Lung (tissue), 17 donors: ENCODE measurements at places on chromosomes 11 and 22.

DNA sequence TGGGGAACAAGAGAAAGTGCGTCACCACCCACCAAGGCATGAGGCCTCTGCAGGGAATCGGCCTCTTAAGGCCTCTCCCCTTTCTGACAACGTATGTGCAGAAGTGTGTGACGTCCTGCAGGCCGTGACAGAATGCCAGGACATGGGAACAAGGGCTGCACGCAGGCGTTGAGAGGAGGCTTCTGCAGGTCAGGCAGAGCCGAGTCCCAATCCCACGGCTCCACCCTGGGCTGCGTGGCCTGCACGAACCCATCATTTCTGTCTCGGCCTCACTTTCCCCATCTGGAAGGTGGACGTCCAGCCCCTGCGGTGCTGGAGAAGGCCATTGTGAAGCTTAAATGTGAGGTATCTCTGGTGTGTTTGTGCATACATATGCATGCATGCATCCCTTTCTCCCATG is 61.8 kb downstream of the SHANK2 start:
- DNase-seq: no peak

- no peak for DNase-seq
Observed at GRCh38 chr11:72719144-72719543, 33.1 kb downstream of the ARAP1 start.

DNA sequence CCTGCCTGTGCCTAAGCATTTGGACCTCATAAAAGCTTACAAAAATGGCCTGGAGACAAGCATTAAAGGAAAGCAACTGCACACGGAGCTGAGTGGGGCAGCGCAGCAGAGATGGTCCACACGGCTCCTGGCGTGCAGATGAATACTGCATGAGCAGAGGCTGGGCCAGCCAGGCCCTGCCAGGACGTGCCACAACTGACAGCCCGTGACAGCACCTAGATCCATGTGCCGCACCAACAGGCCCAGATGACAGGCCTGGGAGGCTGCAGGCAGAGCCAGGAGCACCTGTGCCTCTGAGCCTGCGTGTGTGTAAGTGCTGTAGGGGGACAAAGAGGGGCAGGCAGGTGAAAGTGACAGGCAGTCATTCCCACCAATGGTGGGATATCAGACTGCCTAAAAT is 33.4 kb downstream of the MICAL3 start:
- DNase-seq: no peak

GRCh38 chr11:624705-625635 is at the start of gene CDHR5:
Gene CDHR5, minus strand, starts transcription at chr11:624955. Its CDS starts 53 bp downstream, at chr11:624902.
- no peak for DNase-seq

DNA sequence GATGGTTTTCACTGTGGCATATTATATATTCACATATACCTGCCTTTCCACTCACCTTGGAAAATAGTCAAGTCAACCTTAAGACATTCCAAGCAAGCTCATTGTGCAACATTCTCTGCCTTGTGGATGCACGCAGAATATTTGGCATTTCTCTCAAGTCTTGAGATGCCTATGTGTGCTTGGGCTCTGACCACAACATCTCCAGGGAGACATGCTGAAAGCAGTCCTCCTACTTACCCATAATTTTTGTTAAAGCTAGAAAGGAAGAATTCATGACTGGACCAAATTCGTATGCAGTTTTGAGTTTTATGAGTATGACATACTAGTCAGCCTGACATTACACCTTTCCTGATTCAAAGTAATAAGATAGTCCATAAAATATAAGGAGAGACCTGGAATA is 684.0 kb downstream of the OPCML start:
- no peak for DNase-seq

DNA sequence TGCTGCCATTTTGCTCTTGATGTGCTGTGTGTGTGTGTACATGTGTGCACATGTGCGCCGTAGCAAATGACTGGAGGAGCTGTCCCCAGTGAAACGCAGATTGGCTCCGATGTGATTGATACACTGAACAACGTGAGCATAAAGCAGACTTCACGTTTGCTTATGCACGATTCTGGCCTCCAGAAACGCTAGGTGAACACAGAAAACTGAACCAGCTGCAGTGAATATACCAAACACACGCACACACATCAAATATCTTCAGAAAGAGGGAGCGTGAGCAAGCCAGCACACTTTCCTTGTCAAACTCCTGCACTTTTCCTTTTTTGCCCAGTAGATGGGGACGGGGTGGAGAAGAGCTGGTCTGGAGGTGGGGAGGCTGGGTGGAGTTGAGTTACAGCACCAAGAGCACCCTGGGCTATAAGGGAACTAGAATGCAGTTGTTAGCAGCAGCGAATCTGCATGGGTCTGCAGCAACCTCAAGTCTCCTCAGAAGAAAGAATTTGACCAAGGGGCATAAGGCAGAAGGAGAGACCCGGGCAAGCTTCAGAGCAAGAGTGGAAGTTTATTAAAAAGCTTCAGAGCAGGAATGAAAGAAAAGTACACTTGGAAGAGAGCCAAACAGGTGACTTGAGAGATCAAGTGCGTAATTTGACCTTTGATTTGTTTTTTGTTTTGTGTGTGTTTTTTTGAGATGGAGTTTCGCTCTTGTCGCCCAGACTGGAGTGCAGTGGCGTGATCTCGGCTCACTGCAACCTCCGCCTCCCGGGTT is 77.8 kb upstream of the CADM1 start:
- DNase-seq: peak; percentile 56

GRCh38 chr11:75820645-75821044 is 5.6 kb downstream of the UVRAG start:
- no peak for DNase-seq

DNA sequence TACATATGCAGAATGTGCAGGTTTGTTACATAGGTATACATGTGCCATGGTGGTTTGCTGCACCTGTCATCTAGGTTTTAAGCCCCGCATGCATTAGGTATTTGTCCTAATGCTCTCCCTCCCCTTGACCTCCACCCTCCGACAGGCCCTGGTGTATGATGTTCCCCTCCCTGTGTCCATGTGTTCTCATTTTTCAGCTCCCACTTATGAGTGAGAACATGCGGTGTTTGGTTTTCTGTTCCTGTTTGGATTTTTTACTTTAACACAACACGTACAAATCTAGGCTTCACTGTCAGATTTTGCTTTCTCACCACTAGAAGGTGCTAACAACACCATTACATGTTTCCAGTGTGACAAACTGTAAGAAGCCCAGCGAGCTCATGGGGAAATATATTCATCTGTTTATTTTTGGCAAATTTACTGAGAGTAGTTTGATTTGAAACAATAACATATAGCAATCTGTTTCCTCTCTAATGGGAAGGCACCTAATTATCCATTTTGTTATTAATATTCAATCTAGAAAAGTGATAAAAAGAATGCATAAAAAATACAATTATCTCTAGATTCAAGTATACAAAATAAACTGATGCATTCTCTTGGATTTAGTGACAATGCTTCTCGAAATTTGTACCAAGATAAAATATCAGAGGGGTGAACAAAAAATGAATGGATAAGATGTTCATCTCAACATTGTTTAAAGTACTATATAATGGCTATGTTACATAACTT is 23.2 kb upstream of the BIRC3 start:
- DNase-seq: peak; percentile 80

DNA sequence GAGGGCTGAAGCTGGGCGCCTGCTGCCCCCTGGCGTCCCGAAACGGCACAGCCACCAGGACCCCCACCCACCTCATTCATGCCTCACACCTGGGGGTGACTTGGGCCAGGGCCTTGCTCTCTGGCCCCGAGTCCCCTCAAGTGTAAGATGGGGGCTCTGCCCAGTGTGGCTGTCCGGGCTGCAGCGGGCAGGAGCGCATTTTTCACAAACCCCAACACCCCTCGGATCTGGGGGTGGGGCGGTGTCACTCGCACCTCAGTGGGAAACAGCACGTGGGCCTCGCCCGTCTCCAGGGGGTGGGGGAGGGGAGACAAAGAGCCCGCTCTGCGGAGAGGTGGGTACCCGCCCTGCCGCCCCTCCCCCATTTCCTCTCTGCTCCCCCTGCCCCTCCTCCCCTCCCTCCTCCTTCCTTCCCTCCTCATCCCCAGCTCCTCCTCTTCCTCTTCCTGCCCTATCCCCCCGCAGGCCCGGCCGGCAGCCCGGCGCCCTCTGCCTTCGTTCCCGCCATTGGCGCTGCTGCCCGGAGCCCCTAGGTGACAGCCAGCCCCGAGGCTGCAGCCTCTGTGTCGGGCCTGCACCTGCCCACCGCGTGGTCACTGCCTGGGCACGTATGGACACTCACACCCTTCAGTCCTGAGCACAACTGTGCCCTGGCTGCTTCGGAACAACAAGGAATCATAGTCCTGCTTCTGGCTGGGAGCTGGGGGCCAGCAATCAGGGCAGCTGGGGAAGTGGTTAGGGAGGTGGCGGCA is 6.8 kb upstream of the CDKN1C start:
- DNase-seq: peak; percentile 91

GRCh38 chr11:131468565-131468964 is 98.2 kb downstream of the NTM start:
- no peak for DNase-seq

GRCh38 chr22:28601915-28602314 is 77.7 kb downstream of the TTC28 start:
- DNase-seq: no peak

DNA sequence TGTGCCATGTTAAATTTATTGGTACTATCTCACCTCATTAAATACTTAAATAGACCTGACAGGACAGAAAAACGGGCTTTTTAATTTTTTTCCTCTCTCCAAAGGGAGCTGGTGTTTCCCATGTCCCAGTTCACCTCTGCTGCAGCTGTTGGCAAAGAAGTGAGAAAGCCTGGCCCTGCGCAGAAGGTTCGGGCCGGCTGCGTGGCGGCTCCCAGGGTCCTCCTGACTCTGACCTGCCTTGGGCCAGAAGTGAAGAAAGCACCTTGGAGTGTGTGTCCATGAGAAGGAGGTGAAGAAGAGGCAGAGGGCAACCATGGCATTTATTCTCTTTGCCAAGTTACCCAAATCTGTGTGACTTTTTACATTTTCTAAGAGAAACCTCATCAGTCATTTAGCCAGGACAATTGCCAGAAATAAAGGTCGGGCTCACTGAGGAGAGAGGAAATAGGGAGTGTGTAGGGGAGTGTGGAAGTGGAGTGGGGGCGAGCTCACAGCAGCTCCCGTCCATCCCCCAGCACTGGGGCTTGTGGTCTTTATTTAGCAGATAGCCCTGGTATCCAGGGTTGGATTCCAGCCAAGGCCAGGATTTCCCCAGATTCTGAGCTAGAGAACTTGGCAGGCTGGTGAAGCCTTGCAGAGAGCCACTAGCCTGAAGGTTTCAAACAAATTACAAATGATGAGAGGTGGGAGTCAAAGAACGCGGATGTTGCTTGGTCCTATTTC is 102.4 kb upstream of the CADM1 start:
- peak; percentile 89 for DNase-seq

DNA sequence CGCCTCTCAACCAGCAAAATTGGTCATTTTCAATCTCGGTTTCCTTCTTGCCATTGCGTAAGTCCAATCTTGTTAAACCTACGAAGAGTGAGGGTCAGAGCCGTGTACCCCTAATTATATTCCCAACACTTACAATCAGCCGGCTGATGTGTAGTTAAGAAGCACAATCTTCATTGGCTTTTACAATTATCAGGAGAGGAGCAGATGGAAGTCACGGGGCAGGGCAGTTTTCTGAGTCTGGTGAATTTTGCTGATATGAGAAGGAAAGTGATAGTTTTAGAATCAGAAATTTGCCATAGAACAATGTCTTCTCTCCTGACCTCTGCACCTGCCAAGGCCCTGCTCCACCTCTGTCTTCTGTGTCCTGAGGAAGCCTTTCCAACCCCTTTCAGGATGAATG is 35.0 kb upstream of the ATXN10 start:
- DNase-seq: no peak

- DNase-seq: no peak
Observed at GRCh38 chr11:117134431-117134830, 9.7 kb upstream of the PAFAH1B2 start.

DNA sequence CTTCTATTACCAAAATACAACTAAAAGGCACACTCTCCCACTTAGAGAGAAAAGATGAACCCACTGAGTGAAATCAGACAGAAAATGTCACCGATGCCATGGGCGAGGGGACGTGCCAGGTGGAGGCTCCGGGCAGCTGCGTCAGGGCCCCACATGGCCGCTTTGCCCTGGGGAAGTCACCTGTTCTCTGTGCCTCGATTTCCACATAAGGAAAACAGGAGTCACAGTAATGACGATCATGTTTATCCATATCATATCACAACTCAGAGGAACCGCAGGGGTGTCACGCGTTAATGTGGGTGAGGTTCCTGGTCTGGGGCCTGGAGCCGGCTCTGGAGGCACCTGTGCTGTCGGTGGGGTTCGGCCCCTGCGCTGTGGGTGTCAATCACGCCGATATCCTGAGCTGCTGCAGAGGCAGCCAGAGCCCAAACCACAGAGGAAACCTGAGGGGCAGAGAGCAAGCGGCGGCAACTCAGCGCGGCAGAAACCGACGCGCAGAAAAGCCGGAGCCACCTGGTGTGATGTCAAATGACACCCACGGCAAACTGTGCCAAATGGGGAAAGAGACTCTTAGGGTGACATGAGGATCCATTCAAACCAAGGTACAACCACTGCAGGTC is 243.7 kb downstream of the BRD1 start:
- no peak for DNase-seq

DNA sequence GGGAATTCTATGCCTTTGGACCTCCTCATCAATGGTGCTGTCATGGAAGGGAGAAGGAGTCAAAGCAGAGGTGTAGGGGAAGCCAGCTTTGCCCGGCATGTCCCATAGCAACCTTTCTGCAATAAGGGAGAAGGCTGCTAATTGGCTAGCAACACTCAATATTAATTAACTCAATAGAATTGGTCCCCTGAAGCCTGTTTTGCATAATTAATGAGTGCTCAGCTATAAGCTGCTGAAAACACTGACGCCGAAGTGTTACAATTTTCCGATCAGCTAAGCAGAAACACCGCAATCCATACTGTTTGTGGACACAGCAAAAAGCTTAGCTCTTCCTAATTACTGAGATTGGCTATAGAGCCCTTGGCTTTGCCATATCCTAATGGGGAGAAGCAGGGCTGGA is 245.0 kb downstream of the CSNK2A3 start:
- DNase-seq: no peak

DNA sequence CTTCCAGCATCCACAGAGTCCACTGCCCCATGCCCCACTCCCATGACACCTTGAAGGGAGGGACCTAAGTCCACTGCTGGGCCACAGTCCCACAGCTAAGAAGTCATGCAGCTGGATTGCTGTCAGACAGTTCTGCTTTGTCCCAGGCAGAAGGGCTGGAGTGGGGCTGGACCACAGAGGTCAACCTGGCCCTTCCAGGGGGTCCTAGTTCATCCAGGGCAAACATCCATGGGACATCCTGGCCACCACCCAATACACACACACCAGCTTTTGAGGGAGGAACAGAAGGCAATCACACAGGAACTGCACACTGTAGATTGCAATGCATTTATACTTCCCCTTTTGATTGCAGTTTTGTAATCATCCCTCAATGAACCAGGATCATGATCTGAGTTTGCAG is 11.3 kb upstream of the APOL4 start:
- no peak for DNase-seq

DNA sequence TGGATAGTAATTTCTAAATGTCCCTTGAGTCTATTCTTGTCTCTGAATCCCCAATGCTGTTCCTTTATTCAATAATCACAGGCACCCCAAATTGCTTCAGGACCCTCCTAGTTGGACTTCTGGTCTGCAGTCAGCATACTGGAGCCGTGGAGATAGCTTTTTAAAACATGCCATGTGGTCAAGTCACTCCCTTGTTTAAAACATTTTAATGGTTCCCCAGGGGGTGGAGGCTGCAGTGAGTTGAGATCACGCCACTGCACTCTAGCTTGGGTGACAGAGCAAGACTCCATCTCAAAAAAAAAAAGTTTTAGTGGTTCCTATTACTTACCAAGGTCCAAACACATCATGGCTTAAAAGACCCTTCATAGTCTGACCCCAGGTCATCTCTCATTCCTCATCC is 220.3 kb downstream of the ADAMTS15 start:
- no peak for DNase-seq

GRCh38 chr11:117818041-117818873 is 6.3 kb downstream of the FXYD2 start:
- DNase-seq: no peak
